ENCODE measurements at places on chromosomes 3 and 15.

- no peak overlapping the region for H3K27ac ChIP-seq
- H3K27me3 ChIP-seq = no peaks in the 10 kb centered on the region
- peaks cover 4% of the 10 kb centered on the region for H3K36me3 ChIP-seq
- no peak for DNase-seq
- no peak overlapping the region for H3K4me3 ChIP-seq
- peaks cover 48% of the 10 kb centered on the region for H3K4me1 ChIP-seq
These were observed 19.3 kb downstream of the RAB27A start for GRCh38 chr15:55270291-55270690.

GRCh38 chr15:44227584-44227983 is 32.5 kb upstream of the FRMD5 start:
- H3K27me3 ChIP-seq = no peaks in the 10 kb centered on the region
- no peaks in the 10 kb centered on the region for H3K36me3 ChIP-seq
- no peaks in the 10 kb centered on the region for H3K4me1 ChIP-seq
- no peak overlapping the region for H3K27ac ChIP-seq
- no peak for DNase-seq

DNA sequence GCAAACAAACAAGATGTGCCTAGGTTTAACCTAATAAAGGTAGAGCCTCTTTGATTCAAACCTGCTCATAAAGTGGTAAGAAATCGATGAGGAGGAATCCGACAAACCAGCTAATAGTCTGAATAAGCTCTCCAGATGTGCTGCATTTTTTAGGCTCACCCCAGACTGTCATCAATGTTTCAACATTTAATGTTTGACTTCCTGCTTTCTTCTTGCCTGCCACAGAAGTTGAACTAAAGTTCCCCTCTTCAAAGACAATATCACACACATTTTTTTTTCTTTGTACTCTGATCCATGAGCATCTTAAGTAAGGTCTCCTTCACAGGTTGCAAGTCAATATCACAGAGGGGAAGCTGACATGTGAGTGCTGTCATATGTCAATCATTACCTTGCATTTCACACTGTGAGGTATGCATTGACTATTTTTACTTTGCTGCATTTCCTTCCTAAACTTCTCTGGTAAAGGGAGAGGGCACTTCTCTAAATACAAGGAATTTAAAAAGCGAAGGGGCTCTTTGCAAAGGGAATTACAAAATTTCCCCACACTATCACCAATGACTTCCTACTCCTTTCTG is 172.3 kb upstream of the MCTP2 start:
- no peak for DNase-seq
- H3K36me3 ChIP-seq = no peaks in the 10 kb centered on the region
- no peaks in the 10 kb centered on the region for H3K4me1 ChIP-seq
- H3K27me3 ChIP-seq = no peaks in the 10 kb centered on the region
- H3K4me3 ChIP-seq = no peak overlapping the region

GRCh38 chr3:177929310-177929709 is 606.9 kb upstream of the KCNMB2 start:
- no peaks in the 10 kb centered on the region for H3K4me1 ChIP-seq
- H3K4me3 ChIP-seq = no peak overlapping the region
- H3K36me3 ChIP-seq = no peaks in the 10 kb centered on the region

DNA sequence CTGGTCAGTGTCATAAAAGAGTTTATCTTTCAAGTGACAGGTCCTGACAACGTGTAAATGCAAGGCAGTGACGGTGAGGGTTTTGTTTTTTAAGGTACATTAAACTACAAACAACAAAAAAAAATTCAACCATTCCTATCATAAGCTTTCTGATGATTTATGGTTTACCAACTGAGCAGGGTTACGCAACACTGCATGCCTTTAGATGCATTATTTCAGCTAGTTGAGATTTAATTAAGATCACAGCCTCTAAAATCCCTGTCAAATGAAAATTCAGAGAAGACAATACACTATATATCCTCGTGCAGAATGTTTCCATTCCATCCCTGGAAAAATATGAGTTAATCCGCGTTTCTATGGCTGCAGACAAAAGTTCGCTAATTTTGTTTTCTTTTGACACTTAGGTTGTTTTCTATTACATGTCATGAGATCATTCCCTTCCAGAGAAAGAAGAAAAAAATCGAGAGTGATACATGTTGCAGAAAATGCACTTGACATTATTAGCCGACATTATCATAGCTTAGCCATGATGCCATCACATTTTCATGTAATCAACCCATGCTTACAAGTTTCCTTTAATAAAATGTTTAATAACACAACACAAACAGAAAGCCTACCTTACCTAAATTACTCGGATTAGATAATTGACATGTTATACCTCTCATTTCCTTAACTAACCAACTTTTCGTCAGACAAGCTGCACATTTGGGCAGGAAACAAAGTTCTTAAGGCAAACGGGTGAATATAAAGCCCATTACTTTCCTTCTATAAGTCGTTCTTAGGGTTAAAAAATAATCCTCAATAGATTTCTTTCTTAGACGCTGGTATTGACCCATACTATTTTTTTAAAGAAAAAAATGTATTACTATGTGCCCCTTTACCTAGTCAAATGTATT is 521.2 kb downstream of the FOXP1 start:
- H3K27ac ChIP-seq = peak overlapping the region; percentile 97
- peak overlapping the region; percentile 71 for H3K4me3 ChIP-seq
- no peaks in the 10 kb centered on the region for H3K27me3 ChIP-seq
- peaks cover 20% of the 10 kb centered on the region for H3K4me1 ChIP-seq
- H3K36me3 ChIP-seq = no peaks in the 10 kb centered on the region
- DNase-seq = no peak

All from CD4-positive, alpha-beta T cell (primary cell).